ENCODE measurements at places on chromosomes 2 and 18.
A peak's percentile ranks its signal among the peaks of the same experiment; 100 is the strongest.

GRCh38 chr18:45549290-45549689, 66.0 kb upstream of the SLC14A2 start:
- DNase-seq, result no peak

GRCh38 chr18:27120246-27120645, 64.9 kb downstream of the CHST9 start:
- DNase-seq, result no peak

DNA sequence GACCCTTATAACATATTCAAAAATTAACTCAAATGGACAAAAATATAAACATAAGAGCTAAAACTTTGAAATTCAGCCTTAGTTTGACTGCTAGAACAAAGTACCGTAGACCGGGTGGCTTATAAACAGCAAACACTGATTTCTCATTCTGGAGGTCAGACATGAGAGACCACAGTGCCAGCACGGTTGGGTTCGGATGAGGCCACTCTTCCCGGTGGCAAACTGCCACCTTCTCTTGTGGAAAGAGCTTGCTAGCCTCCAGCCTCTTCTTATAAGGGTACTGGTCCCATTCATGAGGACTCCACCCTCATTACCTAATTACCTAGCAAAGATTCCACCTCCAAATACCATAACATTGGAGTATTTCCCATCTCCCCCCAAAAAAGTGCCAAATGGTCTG, 91.3 kb downstream of the FAM210A start:
- DNase-seq, result no peak

DNA sequence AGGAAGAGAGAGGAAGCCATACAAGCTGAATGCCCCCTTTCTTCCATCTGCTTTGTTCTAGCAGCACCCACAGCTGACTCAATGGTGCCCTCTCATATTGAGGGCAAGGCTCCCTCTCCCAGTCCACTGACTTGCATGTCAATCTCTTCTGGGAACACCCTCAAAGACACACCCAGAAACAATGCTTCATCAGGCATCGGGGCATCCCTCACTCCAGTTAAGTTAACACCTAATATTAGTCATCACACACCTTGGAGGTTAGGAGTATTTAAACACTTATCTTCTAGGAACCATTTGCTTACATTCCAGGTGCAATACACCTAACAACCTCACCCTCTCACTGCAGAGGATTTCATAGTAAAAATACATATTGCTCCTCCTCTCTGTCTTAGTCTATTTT, 993.5 kb upstream of the DDX18 start:
- DNase-seq, result no peak

GRCh38 chr2:10371441-10372196, 68.9 kb downstream of the HPCAL1 start:
- no peak for DNase-seq

DNA sequence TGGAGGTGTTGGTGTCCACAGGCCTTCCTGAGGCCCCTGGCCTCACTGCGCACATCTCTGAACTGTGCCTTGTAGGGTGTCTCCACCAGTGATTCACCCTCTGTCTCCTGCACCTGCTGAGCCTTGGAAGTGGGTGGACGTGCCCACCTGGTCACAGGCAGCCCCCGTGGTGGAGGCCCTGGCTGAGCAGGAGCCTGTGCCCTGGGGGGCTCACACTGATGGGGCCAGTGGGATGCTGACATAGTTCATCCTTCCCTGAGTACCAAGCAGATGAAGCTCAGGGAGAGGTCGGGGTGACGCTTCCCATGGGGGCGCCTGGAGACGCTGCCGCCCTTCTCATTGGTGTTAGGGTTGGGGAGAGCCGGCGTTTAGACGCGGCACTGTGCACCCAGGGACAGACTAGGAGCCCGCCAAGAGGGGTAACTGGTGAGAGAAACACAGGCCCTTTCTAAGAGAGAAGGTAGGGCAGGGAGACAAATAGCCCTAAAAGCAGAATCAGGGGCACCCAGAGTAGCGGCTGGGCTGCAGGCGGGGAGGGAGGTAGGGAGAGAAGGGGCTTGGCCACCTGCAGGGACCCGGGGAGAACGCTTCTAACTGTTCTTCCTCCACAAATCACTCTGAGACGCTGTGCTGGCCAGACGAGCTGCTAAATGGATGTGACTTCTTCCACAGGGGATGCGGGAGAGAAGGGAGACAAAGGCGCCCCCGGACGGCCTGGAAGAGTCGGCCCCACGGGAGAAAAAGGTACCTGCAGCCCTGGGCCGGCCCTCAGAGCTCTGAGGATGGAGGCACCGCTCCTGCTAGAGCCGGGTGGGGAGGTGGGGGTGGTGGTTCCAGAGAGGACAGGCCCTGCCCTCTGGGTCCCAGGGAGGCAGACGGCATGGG, 18.0 kb downstream of the COLEC11 start:
- no peak for DNase-seq

GRCh38 chr2:112776113-112776512, 8.2 kb downstream of the IL1A start:
- DNase-seq, result no peak

DNA sequence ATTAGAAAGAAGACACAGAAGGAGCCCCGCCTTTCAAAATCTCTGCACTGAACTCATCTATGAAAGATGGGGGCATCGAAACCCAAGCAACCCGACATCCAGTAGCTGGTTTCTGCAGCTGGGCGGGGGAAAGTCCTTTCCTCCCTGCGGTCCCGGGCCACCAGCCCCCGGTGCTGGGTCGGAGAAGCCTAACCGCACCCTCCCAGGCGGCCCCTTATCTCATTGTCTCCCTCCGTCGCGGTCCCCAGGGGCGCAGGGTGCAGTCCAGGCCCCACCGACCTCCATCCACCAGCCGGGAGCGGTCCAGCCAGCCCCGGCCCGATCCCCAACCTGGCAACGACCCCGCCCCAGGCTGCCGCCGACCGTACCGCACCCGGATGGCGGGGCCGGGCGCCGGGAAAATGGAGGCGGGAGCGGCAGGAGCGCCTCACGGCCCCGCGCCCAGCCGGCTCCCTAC, 452 bp downstream of the RAPH1 start:
- DNase-seq, result no peak

DNA sequence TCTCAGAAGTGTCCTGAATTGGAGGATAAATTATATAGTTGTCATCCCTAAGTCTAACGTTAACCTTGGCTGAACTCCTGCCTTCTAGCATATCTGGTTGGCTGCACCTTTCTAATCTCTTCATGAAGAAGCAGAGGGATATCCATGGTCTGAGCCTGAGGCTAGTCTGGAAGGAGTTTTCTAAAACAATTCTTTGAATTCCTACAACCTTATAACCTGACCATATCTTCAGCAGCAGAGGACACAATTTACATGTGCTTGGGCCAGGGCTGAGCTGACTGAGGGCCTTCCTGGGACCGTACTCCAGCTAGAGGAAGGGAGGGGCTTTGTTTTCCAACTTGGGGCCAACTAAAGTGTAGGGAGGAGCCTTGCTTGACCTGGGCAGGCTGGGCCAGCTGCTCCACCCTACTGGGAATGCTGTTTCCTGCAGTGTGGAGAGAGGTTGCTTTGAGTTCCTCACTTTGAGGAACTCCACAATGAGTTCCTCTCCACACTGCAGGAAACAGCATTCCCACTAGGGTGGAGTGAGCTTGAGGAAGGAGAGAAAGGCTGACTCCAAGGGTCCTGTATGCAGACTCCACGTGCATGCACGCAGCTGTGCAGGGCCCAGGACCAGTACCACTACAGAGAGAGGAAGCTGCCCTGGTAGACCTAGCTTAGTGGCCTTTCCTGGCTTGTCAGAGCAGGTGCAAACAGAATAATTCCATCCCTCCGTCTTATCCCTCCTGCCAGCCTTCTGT, 19.6 kb downstream of the CEP68 start:
- DNase-seq, result no peak

- no peak for DNase-seq
Observed at GRCh38 chr2:6394276-6394675, 471.4 kb downstream of the CMPK2 start.

GRCh38 chr2:223247136-223247535, 195.1 kb downstream of the KCNE4 start:
- no peak for DNase-seq

DNA sequence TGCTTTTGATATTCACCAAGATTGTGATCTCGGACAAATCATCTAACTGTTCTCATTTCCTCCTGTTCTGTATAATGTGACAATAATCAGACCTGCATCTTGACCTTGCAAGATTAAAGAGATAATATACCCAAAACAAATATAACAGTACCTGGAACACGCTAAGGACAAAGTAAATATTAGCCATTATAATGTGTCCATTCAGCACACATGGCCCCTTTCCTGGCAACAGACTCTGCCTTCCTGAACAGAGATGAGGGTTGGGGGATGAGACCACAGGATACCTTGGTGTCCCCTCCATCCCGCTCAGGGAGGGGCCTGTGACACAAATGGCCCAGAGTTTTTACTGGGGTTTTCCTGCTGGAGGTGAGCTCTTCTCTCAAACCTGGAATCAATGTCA, 143.4 kb upstream of the SERPINE2 start:
- DNase-seq, result no peak

- DNase-seq, result no peak
Observed at GRCh38 chr2:60297296-60298005, 256.0 kb downstream of the BCL11A start.

GRCh38 chr18:26869640-26870039, 4.1 kb upstream of the AQP4 start:
- no peak for DNase-seq

- no peak for DNase-seq
Observed at GRCh38 chr18:65215865-65216466, 534.8 kb upstream of the CDH7 start.

DNA sequence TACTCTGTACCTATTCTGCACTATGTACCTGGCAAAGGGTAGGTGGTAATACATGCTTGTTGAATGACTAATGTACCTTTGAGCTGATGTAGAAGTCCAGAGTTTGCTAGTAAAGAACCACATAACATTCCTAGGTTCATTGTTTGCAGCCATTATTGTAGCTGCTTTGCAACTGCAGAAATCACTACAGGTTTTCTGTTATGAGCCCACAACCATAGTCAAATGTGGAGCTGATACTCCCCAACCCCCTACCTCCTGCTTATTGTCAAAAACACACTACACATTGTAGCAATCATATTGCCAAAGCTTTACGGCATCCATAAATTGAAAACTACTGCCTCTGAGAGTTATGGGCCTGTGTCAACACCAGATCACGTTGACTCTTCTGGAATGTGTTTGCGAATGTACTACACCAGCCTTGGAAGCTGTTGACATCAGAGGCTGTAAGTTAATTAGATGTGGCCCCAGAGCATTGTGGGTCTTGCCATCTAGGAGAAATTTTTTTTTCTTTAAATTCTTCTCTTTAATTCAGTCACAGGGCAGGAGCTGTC, 187.0 kb downstream of the AGPS start:
- no peak for DNase-seq

- no peak for DNase-seq
Observed at GRCh38 chr2:108855194-108855593, 68.6 kb downstream of the CCDC138 start.

- no peak for DNase-seq
Observed at GRCh38 chr2:36798724-36799123, 102.2 kb downstream of the VIT start.

DNA sequence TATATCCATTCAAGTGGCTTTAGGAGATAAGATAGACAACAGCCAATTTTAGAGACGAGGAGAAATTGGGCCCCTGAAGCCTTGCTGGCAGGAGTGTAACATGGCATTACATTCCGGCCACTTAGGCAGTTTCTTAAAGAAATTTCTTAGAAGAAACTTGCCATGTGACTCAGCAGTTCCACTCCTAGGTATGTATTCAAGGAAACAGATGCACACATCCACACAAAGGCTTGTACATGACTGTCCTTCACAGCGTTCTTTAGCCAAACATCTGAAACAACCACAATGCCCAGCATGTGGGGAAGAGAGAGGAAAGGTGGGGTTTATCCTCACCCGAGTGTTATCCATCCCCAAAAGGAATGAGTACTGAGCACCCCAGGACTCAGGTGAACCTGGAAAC, 107.1 kb downstream of the NFATC1 start:
- no peak for DNase-seq

DNA sequence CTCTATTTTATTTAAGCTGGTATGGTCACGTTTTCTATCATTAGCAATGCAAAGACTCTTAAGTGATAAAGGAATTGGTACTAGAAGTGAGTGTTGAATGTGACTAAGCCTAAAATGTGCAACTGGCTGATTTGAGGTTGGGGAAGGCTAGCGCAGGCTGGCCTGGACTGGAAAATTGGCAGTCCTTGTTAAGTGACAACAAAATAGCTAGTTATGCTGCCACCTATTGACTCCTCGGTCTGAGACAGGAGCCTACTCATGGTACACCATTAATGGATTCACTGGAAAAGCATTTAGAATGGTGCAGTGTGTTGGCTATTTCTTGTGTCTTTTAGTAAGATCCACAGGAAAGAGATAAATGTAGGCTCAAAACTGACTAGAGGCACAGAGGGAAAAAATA, 5.7 kb upstream of the WIPF1 start:
- peak; percentile 63 for DNase-seq

DNA sequence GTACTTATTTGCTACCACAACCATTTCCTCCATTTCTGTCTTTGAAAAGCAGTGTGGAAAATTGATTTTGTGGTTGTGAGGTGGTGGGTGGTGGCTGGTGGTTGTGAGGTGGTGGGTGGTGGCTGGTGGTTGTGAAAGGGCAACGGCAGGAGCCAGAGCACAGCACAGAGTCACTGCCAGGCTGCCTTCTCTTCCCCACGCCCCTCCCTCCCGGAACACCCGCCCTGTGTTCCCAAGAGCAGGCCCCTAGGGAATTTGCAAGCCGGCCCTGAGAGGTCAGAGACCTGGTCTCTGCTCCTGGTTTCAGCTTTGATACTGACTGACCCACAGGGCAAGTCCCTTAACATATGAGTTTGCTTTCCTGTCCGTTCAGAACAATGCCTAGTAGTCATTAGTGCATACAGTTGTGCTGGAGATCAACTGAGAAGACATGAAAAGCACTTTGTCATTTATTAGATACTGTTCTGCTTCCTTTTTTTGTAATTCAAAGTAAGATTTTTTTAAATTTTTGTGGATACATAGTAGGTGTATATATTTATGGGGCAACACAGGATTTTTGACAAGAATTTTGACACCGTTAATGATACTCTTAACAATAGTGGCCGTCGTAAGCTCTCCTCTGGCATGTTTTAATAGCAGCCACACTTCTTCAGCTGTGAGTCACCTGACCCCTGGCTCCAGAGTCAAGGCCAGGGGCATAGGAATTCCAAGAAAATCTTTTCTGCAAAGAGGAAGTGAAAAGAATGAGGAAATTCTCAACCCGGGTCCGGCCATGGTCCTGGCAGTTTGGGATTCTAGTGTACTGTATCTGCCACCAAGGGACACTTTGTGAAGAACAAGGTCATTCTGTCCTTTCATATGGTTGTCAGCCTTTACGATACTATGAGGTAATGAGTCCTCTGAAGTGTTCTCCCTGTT, 53.2 kb downstream of the ITGA6 start:
- no peak for DNase-seq

- no peak for DNase-seq
Observed at GRCh38 chr2:57877811-57878170, 168.8 kb upstream of the VRK2 start.

DNA sequence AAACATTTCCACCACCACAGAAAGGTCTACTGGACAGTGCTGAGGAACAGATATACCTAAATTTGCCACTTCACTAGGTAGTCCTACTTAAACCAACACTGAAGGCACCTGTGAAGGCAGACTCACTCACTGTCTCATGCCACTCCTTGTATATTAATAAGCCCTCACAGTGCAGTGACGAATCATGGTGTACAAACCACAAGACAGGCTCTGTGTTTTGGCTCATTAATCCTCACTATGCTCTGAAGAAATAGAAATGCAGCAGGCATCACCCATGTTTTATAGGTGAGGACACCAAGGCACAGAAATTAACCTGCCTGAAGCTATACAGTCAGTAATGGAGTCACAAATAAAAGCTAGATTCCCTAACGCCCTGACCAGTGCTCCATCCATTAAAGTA, 44.3 kb downstream of the BARD1 start:
- DNase-seq, result no peak
